ENCODE measurements at places on chromosomes 5 and 9. TPM values are rescaled to one million over a fixed set of nuclear protein-coding genes. Genes with fewer than 3 reads are reported as not detected.

Gene SLIT3
- not detected for total RNA-seq

Gene RASEF
- total RNA-seq, result not detected

Gene SHOC1
- not detected for total RNA-seq

Gene SOHLH1
- not detected for total RNA-seq

Gene CARD6
- 5.0 TPM for total RNA-seq

Gene THBS4
- total RNA-seq, result 0.85 TPM

Gene TAF11L14
- not detected for total RNA-seq

Gene OR1J4
- total RNA-seq, result not detected

Gene FGF10
- not detected for total RNA-seq

Gene CNTNAP3
- not detected for total RNA-seq

Gene PLCXD3
- total RNA-seq, result not detected

DNA sequence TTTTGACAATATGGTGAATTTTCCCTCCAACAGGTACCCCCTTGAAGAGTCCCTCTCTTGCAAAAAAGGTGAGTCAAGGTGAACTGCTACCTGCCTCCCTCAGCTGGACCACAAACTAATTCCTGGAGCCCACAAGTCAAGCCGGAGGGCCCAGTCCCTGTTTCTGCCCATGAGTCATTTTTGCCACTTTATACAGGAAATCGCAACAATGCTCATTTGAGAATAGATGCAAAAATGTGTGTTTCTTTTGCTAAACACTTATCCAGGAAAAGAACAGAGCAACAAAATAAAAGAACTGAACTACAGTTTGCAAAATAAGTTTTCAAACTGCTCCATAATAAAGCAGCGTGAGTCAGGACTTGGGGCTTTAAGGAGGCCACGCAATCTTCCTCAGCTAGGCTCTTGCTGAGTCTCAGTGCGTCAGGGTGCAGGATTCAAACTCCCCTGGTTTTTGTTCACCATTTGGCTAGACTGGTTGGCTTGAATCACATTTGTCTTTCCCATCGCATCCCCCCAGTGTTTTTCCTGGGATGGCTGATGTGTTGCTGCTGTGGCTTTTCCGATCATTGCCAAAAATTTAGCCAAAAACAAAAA is 102.7 kb downstream of the GOLPH3 start:
- DNase-seq, result no peak

DNA sequence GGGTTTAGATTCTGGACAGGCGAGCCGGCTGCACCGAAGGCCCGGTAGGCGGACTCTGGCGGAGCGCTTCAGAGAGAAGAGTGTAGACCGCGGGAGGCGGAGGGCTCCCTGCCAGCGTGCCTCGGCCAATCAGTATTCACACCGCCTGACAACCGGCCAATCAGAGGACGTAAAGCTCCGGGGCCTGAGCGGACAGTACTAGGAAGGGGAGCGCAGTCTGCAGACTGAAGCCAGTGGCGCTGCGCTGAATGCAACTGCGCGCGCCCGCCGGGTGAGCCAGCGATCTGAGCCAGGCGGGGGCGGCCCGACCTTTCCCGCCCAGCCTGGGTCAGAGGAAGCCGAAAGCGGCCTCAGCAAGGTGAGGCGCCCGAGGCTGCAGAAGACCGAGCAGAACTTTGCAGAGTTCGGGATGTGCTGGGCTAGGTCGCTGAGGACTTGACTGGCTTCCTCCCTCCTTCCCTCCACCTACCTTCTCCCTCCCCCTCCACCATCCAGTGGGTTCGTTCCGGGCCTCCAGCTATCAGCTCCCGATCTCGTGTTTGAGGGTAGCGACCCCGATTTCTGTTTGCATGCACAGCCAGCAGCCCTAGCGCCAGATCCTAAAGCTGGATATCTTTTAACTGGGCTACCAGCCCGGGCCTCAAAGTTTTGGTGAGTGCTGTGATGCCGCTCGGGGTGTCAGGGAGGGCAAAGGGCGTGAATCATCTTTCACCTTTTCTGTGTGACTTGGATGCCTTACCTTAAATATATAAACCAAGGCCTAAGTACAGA is at the start of gene DMRT2:
TSS of gene DMRT2 (plus strand) at position 233 of the 771 bp plus-strand sequence. CDS start 1,257 bp downstream, outside the sequence.
- peak; percentile 7 for DNase-seq

DNA sequence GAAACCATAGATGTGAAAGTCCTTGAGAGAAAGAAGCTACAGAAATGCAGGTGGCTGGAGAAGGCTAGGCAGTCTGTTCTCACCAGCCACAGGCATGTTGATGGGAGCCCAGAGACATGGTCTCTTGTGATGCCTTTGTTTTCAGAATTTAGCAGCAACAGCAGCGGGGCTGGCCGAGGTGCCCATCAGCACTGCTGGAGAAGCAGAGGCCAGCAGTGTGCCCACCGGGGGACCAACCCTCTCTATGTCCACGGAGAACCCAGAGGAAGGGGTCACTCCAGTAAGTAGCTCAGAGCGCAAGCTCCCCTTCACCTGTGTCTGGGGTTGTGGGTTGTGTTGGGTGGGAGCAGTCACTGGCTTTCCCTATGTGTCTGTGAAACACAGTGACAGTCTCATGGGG is 59.6 kb downstream of the COL15A1 start:
- DNase-seq, result no peak

DNA sequence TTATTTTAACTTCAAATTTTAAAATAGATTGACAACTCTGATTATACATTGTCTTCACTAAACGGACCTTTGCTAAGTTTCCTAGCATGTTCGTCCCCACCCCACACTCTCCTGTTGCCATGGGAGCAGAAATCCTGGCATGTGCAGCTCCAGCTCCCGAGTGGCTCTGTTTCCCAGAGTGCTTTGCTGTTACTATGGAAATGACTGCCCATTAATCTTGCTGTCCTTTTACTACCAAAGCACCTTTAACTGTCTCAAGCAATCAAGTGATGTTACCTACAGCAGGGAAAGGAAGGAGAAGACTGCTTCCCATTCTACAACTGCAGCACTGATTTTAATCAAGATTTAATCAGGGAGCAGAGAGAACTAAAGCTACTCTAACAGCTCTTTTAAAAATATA is 212.0 kb upstream of the KIF2A start:
- no peak for DNase-seq

GRCh38 chr5:134131165-134131564 is 16.7 kb downstream of the TCF7 start:
- no peak for DNase-seq

DNA sequence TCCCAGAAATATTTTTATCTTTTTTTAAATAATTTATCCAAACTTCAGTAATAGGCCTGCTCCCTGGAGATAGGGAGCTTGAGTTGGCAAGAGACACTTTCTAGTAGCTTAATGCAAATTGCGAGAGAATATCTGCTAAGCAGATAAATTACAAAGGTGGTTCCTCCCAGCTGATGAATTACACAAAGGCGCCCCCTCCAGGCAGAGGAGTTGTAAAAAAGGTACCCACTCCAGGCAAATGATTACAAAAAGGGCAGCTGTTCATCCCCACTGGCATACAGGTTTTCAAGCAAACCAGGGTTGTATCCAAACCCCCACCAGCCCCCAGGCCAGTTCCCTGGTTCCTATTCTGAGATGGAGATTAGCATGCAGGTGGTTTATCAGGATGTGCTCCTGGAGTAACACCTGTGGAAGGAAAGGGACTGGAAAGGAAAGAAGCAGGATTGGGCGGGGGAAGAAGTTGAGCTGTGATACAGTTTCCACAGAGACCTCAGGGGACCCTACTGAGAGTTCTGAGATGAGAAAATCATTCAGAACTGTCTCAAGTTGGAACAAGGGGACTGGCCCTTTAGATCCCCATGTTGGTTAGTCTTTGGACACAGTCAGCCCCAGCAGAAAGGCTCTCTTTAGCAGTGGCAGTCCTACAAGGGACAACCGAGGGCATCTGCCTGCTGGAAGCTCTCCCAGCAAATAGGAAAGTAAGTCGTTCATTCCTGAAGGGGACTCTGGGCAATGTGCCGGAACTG is 25.5 kb downstream of the ESM1 start:
- peak; percentile 21 for DNase-seq

GRCh38 chr5:138807182-138807581 is 54.0 kb downstream of the CTNNA1 start:
- peak; percentile 9 for DNase-seq

DNA sequence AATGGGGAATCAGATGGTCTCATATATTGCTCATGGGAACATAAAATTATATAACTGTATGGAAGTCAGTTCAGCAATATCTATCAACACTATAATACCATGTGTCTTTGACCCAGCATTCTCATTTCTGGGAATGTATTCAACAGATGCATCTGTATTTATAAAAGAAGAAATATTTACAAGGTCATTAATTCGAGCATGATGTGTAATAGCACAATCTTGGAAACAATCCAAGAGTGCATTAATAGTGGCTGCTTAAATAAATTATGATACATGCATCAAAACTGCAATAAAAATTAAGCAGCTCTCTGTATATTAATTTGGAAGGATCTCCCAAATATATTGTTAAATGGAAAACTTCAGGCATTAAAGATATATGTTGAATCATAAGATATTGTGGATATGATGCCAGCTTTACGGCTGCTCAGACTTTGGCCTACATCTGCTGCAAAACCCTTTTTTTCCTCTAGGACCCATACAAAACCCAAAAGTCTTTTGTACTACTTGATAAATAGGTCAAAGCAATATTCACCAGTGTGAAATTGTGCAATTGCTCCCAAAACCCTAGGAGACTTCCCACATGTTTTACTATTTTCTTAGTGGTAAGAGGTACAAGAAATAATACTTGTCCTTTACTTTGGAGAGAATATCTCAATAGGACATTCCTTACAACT is 45.3 kb upstream of the ISOC1 start:
- no peak for DNase-seq

GRCh38 chr5:80955082-80955590 is 5.0 kb upstream of the RASGRF2 start:
- DNase-seq, result no peak

DNA sequence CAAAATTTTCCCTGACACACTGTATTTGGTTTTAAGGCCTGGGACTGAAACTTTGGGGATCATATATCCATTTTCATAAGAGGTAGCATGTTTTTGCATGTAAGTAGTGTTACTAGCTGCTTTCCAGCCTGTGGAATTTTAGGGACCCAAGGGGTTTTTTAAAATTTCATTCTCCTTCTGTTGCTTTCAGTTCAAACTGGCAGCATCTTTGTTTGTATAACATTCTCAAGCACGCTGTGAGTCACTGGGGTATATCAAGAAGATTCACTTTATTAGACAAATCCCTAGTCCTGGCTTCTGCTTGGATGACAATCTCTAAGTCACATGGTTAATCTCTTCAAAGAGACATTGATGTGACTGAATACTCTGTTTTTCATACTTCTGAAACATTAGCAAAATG is 479.0 kb downstream of the CYLC2 start:
- DNase-seq, result no peak

DNA sequence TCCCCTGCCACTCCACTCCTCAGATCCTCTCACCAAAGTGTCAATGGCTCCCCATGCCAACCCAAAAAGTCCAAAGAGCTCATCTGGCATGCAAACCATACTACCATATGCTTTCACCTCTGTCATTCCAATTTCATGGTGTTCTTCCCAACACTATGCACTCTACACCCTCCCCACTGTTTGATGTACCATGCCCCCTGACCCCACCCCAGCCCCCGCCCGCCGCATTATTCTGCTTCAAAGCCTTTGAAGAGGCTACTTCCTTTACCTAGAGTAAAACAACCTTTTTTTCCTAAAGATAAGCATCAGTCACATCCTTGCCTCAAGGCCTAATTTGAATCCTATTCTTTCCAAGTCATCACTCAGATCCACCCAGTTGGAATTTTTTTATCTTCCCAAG is 226.3 kb downstream of the DEPDC1B start:
- no peak for DNase-seq

GRCh38 chr5:78547731-78548615 is 100.6 kb downstream of the LHFPL2 start:
- DNase-seq, result no peak

DNA sequence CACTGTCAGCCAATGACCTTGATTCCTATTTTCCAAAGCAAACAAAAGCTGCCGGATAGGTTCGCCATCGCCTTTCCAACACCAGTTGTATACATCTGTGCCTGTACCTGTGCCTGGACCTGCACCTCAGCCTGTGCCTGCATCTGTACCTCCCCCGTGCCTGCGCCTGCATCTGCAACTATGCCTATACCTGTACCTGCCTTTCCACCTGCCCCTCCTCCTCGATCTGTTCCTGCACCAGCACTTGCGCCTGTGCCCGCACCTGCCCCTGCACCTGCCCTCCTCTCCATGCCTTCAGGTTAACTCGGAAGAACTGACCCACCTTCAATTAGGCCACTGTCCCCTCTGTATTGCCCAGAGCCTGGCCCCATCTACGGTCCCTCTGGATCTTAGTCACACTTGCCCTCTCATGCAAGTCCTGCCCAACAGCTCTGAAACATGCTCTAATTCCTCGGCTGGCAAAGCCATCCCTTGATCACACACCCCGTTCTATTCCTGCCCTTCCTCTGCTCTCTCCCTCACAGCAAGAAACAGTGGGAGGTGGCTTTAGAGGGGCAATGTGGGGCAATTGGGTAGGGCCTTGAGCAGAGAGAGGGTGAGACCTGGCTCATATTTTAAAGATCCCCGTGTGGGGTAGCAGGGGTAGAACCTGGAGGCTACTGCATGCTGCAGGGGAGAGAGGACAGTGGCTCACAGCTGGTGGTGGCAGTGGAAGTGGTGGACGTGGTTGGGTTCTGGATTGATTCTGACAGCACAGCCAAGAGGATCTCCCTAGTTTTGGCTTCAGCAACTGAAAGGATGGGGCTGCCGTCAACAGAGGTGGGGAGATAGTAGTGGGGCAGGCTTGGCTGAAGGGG is 59.6 kb upstream of the PHYKPL start:
- no peak for DNase-seq

DNA sequence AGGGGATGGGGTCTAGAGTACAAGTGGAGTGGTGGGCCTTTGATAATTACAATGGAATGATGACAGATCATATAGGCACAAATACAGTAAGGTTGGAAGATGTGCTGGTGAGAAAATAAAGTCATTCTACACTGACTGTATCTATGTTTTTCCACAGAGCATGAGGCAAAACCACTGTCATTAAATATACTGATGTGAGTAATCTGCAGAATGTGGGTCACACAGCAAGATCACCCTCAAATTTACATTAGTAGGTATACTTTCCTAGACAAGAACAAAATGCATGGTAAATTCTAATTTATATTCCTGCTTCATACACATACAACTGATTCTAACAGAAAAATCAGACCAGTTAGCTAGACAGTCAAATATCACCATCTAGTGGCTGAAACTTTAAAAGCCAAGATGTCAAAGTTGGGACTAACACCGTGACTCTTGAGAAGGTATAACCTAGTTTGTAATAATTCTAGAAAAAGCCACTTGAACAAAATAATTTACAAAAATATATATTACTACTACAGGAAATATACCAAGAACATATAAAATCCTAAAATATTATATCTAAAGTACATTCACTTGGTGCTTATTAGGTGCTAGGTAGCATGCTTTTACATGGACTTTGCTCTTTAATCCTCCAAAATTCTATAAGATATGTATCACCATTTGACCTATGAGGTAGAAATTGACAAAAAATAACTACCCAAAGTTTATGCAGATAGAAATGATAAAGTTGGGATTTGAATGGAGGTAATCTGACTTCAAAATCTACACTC is 19.5 kb downstream of the TTC33 start:
- DNase-seq, result peak; percentile 43

DNA sequence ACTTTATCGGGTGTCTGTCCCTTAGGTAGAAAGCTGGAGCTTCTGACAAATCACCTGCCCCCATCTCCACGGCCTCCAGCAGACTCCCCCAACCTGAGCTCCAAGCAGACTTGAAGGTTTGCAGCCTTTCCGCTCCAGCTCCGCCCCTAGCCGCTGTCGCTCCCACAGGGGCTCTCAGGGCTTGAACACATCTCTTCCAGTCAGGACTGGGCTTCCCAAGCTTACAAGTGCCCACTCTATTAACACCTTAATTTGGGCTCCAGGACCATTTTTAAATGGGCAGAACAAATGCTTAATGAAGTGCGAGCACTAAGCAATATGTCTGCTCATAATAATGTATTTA is 17.2 kb upstream of the SLC25A51 start:
- DNase-seq, result no peak

GRCh38 chr5:64312491-64312890 is 146.8 kb downstream of the RNF180 start:
- no peak for DNase-seq
